ENCODE measurements at places on chromosomes 3 and 15.

- no peak for DNase-seq
These were observed 99.0 kb upstream of the LIPC start for GRCh38 chr15:58332676-58333400.

DNA sequence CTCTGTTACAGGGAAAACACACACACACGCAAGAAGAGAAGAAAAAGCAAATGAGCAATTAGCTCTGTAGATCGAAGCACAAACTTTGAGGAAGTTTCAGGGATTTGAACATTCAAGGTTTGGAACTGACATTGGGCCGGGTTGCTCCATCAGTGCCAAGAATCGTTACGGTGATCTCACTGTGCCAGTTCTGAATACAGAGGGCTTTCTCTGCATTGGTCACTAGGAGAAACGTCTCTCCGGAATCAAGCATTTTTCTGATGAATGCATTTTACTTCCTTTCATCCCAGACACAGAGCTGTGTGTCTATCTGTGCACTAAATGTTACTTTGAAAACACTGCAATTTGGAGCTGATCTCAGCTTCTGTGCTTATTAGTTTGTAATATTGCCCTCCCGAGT is 11.2 kb downstream of the HRH1 start:
- DNase-seq: no peak

DNA sequence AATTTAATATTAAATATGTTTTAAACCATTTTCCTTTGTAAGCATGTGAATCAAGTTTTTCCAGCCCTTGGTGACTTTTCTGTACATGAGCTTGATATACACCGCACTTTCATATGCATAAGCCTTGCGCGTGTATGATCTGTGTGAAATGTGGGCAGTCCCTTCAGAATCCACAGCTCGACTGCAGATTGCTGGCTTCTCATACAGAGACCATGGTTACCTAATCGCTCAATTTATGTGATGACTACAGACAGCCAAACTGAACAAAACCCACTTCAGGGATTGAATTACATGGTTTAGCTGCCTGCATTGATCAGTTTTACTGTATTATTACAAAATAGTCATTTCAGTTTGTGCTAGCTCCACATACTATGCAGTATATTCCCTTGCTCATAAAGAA is 212.3 kb upstream of the NECTIN3 start:
- no peak for DNase-seq

DNA sequence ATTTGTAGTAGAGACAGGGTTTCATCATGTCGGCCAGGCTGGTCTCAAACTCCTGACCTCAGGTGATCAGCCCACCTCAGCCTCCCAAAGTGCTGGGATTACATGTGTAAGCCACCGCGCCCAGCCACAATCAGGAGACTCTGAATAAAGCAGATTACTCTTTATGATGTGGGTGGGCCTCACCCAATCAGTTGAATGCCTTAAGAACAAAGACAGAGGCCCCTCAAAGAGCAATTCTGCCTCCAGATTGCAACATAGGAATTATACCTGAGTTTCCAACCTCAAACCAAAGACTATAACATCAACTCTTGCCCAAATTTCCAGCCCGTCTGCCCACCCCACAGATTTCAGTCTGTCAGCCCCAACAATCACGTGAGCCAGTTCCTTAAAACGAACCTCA is 18.8 kb upstream of the FAM174B start:
- no peak for DNase-seq

DNA sequence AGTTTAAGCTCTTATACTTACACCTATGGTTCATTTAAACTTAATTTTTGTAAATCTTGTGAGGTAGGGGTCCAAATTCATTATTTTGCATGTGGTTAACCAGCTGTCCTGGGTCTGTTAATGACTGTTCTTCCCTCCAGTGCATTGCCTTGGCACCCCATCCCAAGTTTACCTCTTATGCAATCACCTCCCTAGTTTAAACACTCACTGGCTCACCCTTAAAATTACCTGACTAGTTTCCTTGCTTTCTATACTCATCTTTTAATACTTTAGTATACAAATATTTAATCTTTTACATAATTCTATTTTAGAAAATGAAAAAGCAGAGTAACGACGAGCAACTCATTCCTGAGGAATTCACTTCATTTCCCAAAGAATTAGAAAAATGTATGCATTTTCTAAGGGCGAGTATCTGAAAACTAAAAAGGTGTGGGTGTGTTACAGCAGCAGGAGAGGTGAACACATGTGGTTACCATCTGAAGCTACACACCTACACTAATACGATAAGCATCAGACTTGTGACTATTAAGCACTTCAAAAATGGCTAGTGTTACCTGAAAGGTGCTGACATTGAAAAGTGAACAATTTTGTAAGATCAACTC is 33.7 kb downstream of the TJP1 start:
- no peak for DNase-seq

DNA sequence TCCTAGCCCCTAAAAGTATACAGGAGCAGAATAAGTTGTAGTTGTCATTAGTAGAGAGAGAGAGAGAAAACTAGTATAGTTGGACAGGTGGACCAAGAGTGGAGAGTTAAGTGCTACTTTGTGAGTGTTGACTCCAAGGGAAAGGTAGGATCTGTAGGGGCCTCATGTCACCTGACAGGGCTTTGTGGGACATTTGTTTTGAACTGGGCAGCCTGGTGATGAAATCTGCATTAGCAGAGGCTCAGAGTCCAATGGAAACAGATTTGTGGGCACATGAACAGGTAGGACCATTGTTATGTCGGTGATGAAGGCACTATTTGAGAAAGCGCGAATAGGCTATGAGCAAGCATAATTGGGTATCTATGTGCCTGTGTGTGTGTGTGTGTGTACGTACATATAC is 43.5 kb downstream of the SGO1 start:
- no peak for DNase-seq

GRCh38 chr15:74443100-74443909 is 9.5 kb upstream of the SEMA7A start:
- DNase-seq: no peak

- DNase-seq: no peak
These were observed 3.1 kb downstream of the MYLK start for GRCh38 chr3:123880998-123881561.

DNA sequence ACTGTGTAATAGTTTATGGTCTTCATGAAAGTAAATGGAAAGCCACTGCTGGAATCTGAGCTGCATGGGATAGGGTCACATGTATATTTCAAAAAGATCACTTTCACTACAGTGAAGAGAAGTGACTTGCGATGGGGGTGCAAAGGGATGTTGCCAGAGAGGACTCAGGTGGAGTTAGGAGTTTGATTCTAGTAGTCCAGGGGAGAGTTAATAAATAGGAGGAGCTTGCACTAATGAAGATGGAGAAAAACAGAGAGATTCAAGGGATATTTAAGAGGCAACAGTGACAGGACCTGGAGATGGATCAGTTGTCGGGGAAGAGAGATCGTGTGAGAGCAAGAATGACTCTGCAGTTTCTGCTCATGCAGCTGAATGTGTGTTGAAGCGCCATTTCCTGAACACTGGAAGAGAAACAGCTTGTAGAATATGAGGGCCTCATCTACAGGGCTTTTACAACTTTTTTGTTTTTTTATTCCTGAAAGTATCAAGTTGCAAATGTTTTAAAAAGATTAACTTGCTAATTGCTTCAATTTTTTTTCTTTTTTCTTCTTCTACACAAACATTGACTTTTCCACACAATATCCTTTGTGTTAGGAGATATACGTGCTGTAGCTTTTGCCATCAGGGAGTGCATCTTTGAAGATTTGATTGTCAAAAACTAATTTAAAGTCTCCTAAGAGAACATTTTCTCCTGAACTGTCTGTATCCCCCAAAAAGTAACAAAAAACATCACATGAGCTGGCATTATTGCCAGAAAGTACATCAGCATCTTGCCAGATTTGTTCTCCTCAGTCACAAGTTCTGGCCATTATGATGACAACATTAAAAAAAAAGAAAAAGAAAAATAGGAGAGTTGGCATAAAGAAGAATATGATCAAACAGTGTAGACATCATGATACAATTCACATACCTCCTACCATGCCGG is 37.5 kb downstream of the SETMAR start:
- DNase-seq: no peak

DNA sequence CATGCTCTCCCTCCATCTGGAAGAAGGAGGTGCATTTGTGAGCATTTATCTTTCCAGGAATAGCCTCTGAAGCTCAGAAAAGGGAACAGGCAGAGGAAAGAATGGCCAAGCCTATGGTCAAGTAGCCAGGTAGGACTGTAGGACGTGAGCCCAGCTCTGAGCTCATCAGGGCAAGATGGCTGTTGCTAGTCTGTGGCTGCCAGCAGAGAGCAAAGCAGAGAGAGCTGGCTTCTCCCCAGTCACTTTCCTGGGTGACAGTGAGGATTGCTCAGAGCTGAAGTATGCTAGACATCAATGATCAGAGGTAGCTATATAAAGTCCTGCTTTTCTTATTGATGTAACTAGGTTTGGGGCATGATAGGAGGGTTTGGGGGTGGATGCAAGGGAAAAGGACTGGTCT is 146.1 kb upstream of the SLC24A5 start:
- DNase-seq: no peak

DNA sequence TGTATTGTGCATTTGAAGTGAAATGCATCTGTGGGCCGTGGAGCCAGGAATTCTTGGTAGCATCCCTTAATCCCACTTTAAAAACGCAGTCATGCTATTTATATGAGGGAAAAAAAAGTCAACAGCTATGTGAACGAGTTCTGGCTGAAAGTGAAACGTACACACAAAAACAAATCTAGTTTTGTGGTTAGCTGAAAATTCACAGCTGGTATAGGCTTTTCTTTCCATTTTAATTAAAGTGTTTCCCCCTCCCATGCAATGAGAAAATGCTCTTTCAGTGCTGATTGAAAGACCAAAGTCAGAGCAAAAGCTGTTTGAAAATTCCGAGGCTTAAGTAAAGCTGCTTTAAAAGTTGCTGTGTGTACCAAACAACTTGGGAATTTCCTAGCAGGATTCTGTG is 297.4 kb downstream of the PLCL2 start:
- no peak for DNase-seq

GRCh38 chr15:39890621-39891020 is 29.4 kb downstream of the GPR176 start:
- no peak for DNase-seq

- no peak for DNase-seq
These were observed 218.2 kb upstream of the TPM1 start for GRCh38 chr15:62824111-62825015.

Measured in stimulated activated CD8-positive, alpha-beta memory T cell treated with anti-CD3 and anti-CD28 coated beads, Interleukin-15, amount 100 ng/mL, for 24 hours (primary cell).